ENCODE measurements at places on chromosomes 7 and 10. TPM values are rescaled to one million over a fixed set of nuclear protein-coding genes. Genes with fewer than 3 reads are reported as not detected.

CPA5 gene
- not detected for total RNA-seq

CTAGE15 gene
- not detected for total RNA-seq

MINDY4 gene
- 5.9 TPM for total RNA-seq

EPHA1 gene
- total RNA-seq, result not detected

TMEM130 gene
- total RNA-seq, result under 0.01 TPM

PDE1C gene
- total RNA-seq, result 6.4 TPM

AOAH gene
- total RNA-seq, result not detected

DLG5 gene
- total RNA-seq, result 27.7 TPM
